CD4-positive, alpha-beta T cell treated with Interferon gamma for 1 hour (primary cell): ENCODE measurements at places on chromosomes 5 and 9.

- DNase-seq = no peak
Observed at GRCh38 chr9:125915606-125916005, 168.4 kb downstream of the PBX3 start.

DNA sequence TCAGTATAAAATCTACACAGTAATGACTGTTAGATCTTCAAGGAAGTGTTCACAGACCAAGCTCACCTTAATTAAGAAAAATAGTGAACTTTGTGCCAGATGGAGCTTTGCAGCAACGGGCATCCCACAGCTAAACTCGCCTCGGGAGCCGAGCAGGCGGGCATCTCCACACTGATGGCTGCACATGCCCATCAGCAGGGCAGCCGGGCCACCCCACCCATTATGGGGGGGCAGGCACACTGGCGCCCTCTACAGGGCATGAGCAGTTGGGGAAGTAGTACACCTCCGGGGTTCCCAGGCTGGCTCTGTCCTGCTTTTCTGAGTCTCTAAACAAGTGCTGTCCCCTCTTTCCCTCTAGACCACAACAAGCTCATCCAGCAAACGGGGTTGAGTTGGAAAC is 21.6 kb downstream of the ANKS6 start:
- no peak for DNase-seq

DNA sequence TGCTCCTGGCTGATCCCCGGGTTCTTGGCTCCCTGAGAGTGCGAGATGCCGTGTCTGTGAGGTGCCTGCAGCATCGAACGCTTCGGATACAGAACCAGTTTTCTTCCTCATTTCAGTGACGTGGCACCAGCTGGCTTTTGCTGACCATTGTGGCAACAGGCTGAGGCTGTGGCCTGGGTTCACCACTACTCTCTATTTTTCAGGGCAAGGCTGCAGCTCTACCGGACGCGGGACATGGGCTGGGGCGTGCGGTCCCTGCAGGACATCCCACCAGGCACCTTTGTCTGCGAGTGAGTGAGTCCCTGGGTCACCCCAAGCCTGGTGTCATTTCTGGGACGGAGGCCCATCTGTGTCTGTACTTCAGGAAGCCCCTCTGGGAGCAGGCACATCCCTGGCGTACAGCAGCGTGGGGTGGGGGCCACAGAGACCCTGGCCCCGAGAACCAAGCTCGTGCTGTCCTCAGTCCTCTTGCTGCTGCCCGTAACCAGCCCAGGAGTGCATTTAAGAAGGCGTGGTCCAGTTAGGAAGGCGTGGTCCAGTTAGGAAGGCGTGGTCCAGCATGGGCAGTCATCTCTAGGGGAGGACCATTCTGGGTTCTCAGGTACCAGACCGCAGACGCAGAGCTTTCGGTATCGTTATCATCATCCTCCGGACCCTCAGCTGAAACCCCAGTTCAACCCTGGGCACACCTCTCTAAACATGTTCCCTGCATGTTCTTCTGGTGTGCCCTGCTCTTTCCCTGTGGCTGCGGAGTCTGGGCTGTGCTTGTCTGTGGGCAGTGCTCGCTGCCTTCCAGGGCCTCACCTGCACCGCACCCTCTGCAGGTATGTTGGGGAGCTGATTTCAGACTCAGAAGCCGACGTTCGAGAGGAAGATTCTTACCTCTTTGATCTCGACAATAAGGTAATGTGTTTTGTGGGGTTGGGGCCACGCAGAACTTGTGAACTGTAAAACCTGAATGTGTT is 60.1 kb upstream of the CACNA1B start:
- no peak for DNase-seq

- no peak for DNase-seq
Observed at GRCh38 chr5:168125445-168126199, 165.8 kb upstream of the WWC1 start.

GRCh38 chr9:124659099-124659659 is 111.9 kb downstream of the NR6A1 start:
- peak; percentile 47 for DNase-seq

DNA sequence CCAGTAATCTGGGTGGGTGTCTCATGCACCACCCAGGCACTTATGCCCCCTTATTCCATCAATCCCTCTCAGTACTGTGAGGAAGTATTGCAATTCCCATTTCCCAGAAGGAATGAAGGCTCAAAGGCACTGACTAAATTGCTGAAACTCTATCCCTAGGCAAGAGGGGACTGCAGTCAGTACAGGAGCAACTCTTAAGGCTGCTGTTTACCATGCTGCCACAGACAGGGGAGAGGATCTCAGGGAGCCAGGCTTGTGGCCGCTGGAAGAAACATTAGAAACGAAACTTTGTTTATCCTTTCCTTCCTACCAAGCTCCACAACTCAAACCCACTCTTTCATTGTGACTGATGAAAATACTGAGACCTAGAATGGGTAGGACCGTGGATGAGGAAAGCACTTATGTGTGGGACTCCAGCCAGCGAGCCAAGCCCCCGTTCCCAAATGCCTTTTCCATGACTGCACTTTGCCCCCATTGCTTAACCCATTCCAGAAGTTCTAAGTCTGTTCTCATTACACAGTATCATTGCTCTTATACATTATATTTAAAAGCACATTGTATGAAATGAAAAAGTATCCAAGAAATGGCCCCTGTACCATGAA is 54.3 kb downstream of the TLE1 start:
- DNase-seq = no peak

- DNase-seq = no peak
Observed at GRCh38 chr9:127485995-127486394, 34.7 kb downstream of the LRSAM1 start.
